HCT116 (cell line): ENCODE measurements at places on chromosomes 3 and 15. TPM values are rescaled to one million over a fixed set of nuclear protein-coding genes. Genes with fewer than 3 reads are reported as not detected.

P2RY1 gene
- total RNA-seq: 1.7 TPM

CACNA2D2 gene
- total RNA-seq: 10.2 TPM

ACAD9 gene
- total RNA-seq: 55.8 TPM

MESP2 gene
- 0.20 TPM for total RNA-seq

GPR160 gene
- 9.9 TPM for total RNA-seq

MYEF2 gene
- total RNA-seq: 0.69 TPM

UBE3A gene
- 104 TPM for total RNA-seq

CIB2 gene
- total RNA-seq: 17.3 TPM

SEMA3F gene
- total RNA-seq: 15.7 TPM

IMPG2 gene
- total RNA-seq: 0.20 TPM

PTH1R gene
- total RNA-seq: 0.32 TPM

NLGN1 gene
- not detected for total RNA-seq

MAP6D1 gene
- 5.3 TPM for total RNA-seq

LEKR1 gene
- total RNA-seq: 2.1 TPM

FLNB gene
- 116 TPM for total RNA-seq

CSPG4 gene
- 18.1 TPM for total RNA-seq

RPL29 gene
- total RNA-seq: 1,880 TPM
